ENCODE measurements at places on chromosomes 1 and 21. TPM values are rescaled to one million over a fixed set of nuclear protein-coding genes. Genes with fewer than 3 reads are reported as not detected.

PIK3R3 gene
- total RNA-seq: 13.6 TPM

DNA sequence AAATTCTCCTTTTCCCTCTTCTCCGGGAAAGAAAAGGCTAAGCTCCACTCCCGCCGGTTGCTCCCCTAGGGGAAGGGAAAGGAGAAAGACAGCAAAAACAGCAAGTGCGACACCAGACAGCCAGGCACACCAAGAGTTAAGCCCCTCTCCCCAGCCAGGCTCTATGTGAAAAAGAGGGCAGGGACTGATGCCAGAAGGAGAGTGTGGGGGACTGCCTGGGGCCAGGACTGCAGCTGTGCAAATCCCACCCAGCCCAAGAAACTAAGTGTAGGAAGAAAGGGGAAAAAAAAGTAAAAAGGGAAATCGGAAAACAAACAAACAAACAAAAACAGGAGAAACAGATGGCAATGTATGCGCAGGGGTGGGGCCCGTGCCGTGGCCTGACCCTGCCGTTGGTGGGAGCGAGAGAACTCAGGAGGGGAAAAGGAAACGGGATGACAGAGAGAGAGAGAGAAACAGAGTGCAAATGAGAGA, 27.7 kb upstream of the FMO1 start:
- H3K4me3 ChIP-seq: peak overlapping the region; percentile 17
- peak; percentile 73 for DNase-seq

DNA sequence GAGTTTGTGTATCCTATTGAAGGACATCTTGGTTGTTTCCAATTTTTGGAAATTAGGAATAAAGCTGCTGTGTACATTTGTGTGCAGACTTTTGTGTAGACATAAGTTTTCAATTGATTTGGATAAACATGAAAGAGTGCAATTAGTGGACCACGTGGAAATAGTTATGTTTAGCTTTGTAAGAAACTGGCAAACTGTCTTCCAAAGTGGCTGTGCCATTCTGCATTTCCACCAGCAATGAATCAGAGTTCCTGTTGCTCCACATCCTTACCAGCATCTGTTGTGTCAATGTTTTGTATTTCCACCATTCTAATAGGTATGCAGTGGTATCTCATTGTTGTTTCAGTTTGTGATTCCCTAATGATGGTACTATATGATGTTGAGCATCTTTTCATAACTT, 46.5 kb downstream of the FH start:
- H3K4me3 ChIP-seq: no peak overlapping the region
- no peaks in the 10 kb centered on the region for H3K27me3 ChIP-seq
- no peaks in the 10 kb centered on the region for H3K4me1 ChIP-seq
- H3K27ac ChIP-seq: no peak overlapping the region

DNA sequence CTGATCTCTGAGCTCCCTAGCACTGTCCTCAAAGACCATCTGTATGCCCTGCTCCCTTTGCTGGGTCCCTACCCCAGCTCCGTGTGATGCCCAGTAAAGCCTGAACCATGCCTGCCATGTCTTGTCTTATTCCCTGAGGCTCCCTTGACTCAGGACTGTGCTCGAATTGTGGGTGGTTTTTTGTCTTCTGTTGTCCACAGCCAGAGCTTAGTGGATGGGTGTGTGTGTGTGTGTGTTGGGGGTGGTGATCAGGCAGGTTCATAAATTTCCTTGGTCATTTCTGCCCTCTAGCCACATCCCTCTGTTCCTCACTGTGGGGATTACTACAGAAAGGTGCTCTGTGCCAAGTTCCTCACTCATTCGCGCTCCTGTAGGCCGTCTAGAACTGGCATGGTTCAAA, 5.7 kb downstream of the GSTM5 start:
- H3K4me1 ChIP-seq: no peaks in the 10 kb centered on the region
- no peaks in the 10 kb centered on the region for H3K27me3 ChIP-seq
- H3K27ac ChIP-seq: no peak overlapping the region
- no peak for DNase-seq
- H3K36me3 ChIP-seq: no peaks in the 10 kb centered on the region
- H3K4me3 ChIP-seq: no peak overlapping the region

GRCh38 chr1:61120998-61121397, 38.6 kb downstream of the NFIA start:
- peaks cover 2% of the 10 kb centered on the region for H3K4me1 ChIP-seq
- no peaks in the 10 kb centered on the region for H3K27me3 ChIP-seq
- no peaks in the 10 kb centered on the region for H3K36me3 ChIP-seq
- no peak overlapping the region for H3K27ac ChIP-seq
